ENCODE measurements at places on chromosomes 2 and 18. TPM values are rescaled to one million over a fixed set of nuclear protein-coding genes. Genes with fewer than 3 reads are reported as not detected.

SCN9A gene
- total RNA-seq = 0.07 TPM

GRCh38 chr18:49029628-49030027, 78.9 kb upstream of the SMAD7 start:
- no peaks in the 10 kb centered on the region for H3K4me1 ChIP-seq
- H3K27ac ChIP-seq = no peak overlapping the region
- H3K27me3 ChIP-seq = no peaks in the 10 kb centered on the region
- no peak overlapping the region for H3K4me3 ChIP-seq

DNA sequence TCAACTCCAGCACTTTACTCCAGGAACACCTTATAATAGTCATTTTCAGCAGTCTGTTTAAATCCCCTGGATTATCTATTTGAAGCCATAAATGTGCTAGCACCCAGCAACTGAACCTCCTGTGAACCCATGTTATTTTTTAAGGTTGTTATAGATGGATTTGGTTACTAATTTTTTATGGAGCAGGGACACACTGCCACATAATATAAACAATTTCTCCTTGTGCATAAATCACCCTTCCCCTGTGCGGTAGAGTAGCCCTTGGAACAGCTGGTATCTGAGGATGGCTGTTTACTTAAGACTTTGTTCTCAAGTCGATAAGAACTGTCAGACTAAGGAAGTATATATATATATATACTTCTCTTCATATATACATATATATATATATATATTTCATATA, 367.4 kb downstream of the EPHA4 start:
- H3K27ac ChIP-seq = no peak overlapping the region
- DNase-seq = no peak
- H3K4me3 ChIP-seq = no peak overlapping the region
- no peaks in the 10 kb centered on the region for H3K36me3 ChIP-seq
- H3K27me3 ChIP-seq = peaks cover 16% of the 10 kb centered on the region
- H3K4me1 ChIP-seq = no peaks in the 10 kb centered on the region

- no peaks in the 10 kb centered on the region for H3K4me1 ChIP-seq
- peaks cover 17% of the 10 kb centered on the region for H3K36me3 ChIP-seq
- no peaks in the 10 kb centered on the region for H3K27me3 ChIP-seq
- H3K4me3 ChIP-seq = no peak overlapping the region
- DNase-seq = no peak
- no peak overlapping the region for H3K27ac ChIP-seq
These were observed 54.0 kb upstream of the GPR75 start for GRCh38 chr2:53913721-53914120.

DNA sequence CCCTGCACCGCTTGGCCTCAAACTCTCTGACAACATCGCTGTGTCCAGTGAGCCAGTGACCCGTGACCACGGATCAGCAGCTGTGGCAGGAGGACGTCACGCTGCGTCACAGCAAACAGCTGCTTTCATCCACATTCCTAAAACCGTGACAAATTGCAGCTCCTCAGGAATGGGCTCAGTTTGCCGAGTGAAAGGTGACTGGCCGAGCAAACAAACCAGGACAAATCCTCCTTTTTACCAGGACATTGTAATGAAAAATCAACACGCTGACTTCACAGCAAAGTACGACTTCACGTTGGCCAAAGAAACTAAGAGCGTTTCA, 57.6 kb downstream of the PXDN start:
- no peaks in the 10 kb centered on the region for H3K27me3 ChIP-seq
- no peaks in the 10 kb centered on the region for H3K36me3 ChIP-seq
- no peak overlapping the region for H3K27ac ChIP-seq
- H3K4me1 ChIP-seq = no peaks in the 10 kb centered on the region
- H3K4me3 ChIP-seq = no peak overlapping the region

DNA sequence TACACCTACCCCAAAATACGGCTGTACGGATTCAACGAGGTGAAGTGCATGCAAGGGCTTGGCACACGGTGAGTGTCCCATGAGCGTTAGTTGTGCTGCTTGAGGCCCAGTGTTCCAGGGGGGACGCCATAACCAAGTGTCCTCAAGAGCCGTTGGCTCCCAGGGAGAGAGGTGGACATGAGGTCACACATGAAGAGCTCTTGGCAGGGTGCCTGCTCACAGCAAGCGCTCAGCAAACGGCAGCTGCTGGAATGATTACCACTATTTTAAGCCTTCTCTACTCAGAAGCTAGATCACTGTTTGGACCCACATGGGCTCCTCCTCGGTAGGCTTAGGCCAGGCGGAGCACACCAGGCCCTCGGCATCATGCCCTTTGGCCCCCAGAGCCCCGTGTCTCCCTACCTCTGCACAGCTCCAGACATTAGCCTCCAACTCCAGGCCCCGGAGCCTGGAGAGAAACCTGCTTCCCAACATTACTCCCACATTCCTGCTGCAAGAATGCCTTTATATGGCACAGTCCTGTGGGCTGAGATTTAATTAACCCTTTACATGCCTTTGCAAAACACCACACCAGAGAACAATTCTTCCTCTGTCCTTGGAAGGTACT, 68.4 kb upstream of the PPP1CB start:
- no peaks in the 10 kb centered on the region for H3K27me3 ChIP-seq
- H3K4me3 ChIP-seq = no peak overlapping the region
- no peaks in the 10 kb centered on the region for H3K36me3 ChIP-seq
- no peak overlapping the region for H3K27ac ChIP-seq

Data from HCT116 (cell line).